ENCODE measurements at places on chromosomes 6 and 20. TPM values are rescaled to one million over a fixed set of nuclear protein-coding genes. Genes with fewer than 3 reads are reported as not detected.

- H3K27me3 ChIP-seq: peaks cover 6% of the 10 kb centered on the region
- H3K36me3 ChIP-seq: no peaks in the 10 kb centered on the region
- H3K4me3 ChIP-seq: no peak overlapping the region
- no peak overlapping the region for H3K27ac ChIP-seq
- no peaks in the 10 kb centered on the region for H3K4me1 ChIP-seq
These were observed 77.1 kb downstream of the GPR63 start for GRCh38 chr6:96760153-96760687.

The MBOAT1 gene
- 1.1 TPM for polyA plus RNA-seq

GRCh38 chr6:75532521-75532920 lies 38.9 kb upstream of the FILIP1 start:
- no peaks in the 10 kb centered on the region for H3K27me3 ChIP-seq
- DNase-seq: no peak
- H3K4me1 ChIP-seq: no peaks in the 10 kb centered on the region
- no peaks in the 10 kb centered on the region for H3K36me3 ChIP-seq

- no peak for DNase-seq
- H3K4me1 ChIP-seq: no peaks in the 10 kb centered on the region
- H3K4me3 ChIP-seq: no peak overlapping the region
- no peaks in the 10 kb centered on the region for H3K36me3 ChIP-seq
- H3K27me3 ChIP-seq: no peaks in the 10 kb centered on the region
These were observed 59.1 kb downstream of the FOXA2 start for GRCh38 chr20:22525069-22525820.

The CST5 gene
- polyA plus RNA-seq: not detected

DNA sequence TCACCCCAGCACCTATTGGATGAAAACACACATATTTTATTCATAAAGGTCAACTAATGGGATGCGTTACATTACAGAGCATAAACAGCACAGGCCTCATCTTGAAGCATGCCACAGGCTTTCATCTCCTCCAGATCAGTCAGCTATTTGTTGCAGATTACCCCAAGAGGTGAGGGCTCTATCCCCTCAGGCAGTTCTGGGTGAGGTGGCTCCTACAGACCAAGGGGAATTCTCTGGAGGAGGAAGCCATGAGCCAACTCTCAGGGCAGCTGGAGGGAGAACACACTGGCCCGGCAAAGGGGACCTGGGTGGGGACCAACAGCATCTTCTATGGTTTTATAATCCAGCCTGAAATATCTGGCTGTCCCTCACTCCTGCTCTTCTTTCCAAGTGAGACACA lies 126.4 kb upstream of the BTBD3 start:
- H3K4me3 ChIP-seq: no peak overlapping the region
- no peaks in the 10 kb centered on the region for H3K27me3 ChIP-seq
- no peak for DNase-seq
- no peak overlapping the region for H3K27ac ChIP-seq

- no peaks in the 10 kb centered on the region for H3K27me3 ChIP-seq
- no peak for DNase-seq
- no peaks in the 10 kb centered on the region for H3K4me1 ChIP-seq
- H3K27ac ChIP-seq: no peak overlapping the region
- no peak overlapping the region for H3K4me3 ChIP-seq
These were observed 239.0 kb upstream of the STXBP5 start for GRCh38 chr6:146965110-146965689.

DNA sequence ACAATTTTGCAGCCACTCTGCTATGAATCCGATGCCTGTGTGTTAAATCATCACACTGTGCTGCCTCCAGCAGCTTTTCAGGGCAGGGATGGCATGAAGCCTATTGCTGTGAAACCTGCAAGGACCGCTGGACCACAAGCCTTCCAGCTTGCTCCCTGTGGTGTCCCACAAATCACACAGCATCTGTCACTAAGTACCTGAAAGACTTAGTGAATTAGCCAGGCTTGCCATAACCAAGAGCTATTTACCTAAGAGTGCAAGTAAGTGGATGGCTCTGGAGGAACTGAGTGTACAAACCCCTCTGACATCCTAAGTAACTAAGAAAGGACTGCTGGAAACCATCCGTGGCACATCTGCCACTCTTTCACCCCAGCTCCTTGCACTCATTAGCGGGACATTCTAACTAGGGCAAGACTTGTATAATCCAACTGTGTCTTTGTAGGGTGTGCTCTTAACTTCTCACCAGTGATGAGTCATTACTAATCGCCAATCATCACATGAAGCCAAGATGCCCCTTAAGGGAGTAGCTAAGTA lies 34.7 kb downstream of the FOXQ1 start:
- no peak overlapping the region for H3K27ac ChIP-seq
- H3K27me3 ChIP-seq: peaks cover 33% of the 10 kb centered on the region
- no peak overlapping the region for H3K4me3 ChIP-seq

The FOXQ1 gene
- 0.33 TPM for polyA plus RNA-seq

The C6orf15 gene
- not detected for polyA plus RNA-seq

GRCh38 chr6:121437851-121438651 lies 2.6 kb downstream of the GJA1 start:
- no peaks in the 10 kb centered on the region for H3K36me3 ChIP-seq
- H3K4me3 ChIP-seq: peak overlapping the region; percentile 49
- no peaks in the 10 kb centered on the region for H3K27me3 ChIP-seq
- no peak overlapping the region for H3K27ac ChIP-seq
- DNase-seq: no peak
- peaks cover 27% of the 10 kb centered on the region for H3K4me1 ChIP-seq

The TBCC gene
- polyA plus RNA-seq: 63.2 TPM

DNA sequence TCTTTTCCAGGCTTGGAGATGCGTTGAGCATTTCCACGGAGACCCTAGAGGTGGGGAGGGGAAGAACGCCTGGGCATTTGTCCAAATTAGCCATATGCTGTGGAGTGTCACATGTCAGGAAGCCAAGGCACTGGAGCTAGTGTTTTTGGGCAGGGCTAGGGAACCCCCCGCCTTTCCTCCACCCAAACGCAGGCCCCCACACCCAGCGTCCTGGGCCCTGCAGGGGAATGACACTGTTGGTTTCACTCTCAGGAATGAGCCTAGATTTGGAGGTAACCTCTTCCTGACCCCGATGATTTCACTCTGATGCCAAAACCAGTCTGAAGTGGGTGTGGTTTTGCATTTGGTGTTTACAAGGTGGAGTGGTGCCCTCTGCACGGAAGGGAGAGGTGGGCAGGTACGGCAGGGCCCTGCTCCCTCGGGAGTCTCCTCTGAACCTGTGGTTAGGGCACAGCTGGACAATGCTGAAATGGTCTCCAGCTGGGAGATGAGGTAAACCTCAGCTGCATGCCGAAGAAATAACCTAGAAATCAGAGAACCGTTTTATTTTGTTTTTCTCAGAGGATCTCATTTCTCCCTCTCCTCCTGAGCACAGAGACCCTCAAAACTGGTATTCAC lies 29.5 kb downstream of the MTHFD1L start:
- no peak overlapping the region for H3K27ac ChIP-seq
- H3K4me3 ChIP-seq: no peak overlapping the region
- H3K4me1 ChIP-seq: peaks cover 24% of the 10 kb centered on the region
- no peaks in the 10 kb centered on the region for H3K36me3 ChIP-seq
- H3K27me3 ChIP-seq: no peaks in the 10 kb centered on the region
- DNase-seq: no peak

The EFCAB8 gene
- polyA plus RNA-seq: 0.12 TPM

GRCh38 chr6:53059648-53060589 lies 5.3 kb upstream of the FBXO9 start:
- no peak for DNase-seq
- no peaks in the 10 kb centered on the region for H3K27me3 ChIP-seq
- peak overlapping the region; percentile 87 for H3K4me3 ChIP-seq
- no peak overlapping the region for H3K27ac ChIP-seq

- H3K27ac ChIP-seq: no peak overlapping the region
- no peaks in the 10 kb centered on the region for H3K27me3 ChIP-seq
- DNase-seq: no peak
- no peak overlapping the region for H3K4me3 ChIP-seq
These were observed 69.9 kb downstream of the TOX2 start for GRCh38 chr20:43984587-43984986.

GRCh38 chr6:3292431-3293197 lies 33.9 kb downstream of the PSMG4 start:
- peaks cover 9% of the 10 kb centered on the region for H3K4me1 ChIP-seq
- peak overlapping the region; percentile 51 for H3K27ac ChIP-seq
- peak; percentile 59 for DNase-seq
- H3K36me3 ChIP-seq: no peaks in the 10 kb centered on the region
- H3K4me3 ChIP-seq: no peak overlapping the region

DNA sequence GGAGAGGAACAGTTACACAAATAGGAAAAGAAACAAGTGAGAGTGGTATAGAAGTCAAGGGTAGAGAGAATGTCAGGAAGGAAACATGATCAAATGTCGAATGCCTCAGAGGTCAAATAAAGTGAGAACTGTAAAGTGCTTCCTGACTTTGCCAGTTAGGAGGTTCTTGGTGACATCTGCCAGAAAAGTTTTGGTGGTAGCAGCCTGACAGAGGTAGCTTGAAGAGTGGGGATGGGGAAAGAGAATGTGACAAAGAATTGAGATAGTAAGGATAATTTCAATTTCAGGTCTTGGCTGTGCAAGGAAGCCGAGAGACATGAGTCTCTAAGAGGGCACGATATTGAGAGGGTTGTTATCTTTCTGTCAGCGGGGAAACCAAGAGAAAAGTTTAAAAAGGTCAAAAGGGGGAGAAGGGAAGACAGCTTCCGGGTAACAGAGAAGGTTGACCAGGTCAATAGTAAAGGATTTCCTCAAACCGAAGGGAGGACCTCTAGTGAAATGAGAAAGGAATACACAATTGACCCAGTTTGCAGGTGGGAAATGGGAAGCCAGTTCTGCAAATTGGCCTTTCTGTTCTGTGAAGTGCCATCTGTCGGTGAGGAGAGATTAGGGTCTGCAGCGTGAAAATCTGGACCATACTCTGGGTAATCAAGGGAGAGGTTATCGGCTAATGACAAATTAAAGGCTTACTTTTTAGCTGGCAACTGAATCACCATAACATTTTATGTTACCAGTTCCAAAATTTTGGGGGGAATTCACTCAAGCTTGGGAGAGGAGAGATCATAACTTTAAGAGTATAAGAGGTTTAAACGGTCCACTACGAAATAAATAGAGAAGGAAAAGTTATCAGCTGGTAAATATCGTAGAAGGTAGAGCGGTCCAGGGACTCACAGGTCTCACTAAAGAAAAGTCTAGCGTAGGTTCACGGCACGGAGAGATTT lies 973 bp upstream of the BRD2 start:
- peak overlapping the region; percentile 94 for H3K4me3 ChIP-seq
- DNase-seq: no peak
- H3K27me3 ChIP-seq: no peaks in the 10 kb centered on the region
- H3K4me1 ChIP-seq: peaks cover 53% of the 10 kb centered on the region
- H3K27ac ChIP-seq: peak overlapping the region; percentile 96
- peaks cover 4% of the 10 kb centered on the region for H3K36me3 ChIP-seq

DNA sequence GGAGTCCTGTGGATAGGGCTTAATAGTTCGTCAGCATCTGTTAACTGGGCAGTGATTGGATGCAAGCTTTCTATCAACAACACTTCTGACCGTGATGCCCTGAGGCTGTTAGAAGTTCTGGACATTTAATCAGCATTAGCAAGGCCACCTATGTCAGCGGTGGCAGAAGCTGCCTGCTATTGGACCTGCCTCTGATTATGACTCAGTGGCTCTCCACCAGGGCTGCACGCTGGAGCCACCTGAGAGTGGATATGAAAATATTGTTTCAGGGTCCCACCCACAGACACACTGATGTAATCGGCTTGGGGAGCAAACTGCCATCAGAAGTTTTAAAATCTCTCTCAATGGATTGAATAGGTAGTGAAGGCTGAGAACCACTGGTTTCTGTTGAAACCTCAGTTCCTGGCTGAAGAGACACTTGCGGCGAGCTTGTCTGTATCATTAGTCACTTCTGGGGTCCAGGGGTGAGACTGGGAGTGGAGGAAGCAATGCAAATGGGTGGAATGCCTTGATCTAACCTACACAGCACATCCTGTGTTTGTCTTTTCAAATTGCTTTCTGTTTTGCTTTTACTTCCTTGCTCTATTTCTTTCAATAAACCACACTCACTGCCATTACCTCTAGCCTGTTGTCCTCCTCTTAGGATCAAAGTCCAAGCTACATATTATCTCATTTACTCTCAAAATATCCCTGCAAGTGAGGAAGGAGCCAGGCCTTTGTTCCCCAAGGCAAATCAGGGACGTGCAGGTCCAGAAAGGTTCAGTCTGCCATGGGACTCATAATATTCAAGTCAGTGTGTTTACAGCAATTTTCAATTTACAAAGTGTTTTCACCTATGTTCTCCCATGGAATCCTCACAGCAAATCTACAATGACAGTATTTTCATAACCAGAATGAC lies 4.2 kb downstream of the CLIC5 start:
- H3K4me1 ChIP-seq: peaks cover 8% of the 10 kb centered on the region
- DNase-seq: no peak
- peaks cover 17% of the 10 kb centered on the region for H3K27me3 ChIP-seq
- H3K4me3 ChIP-seq: peak overlapping the region; percentile 4
- peak overlapping the region; percentile 85 for H3K27ac ChIP-seq
- no peaks in the 10 kb centered on the region for H3K36me3 ChIP-seq

- H3K4me1 ChIP-seq: peaks cover 11% of the 10 kb centered on the region
- DNase-seq: no peak
- H3K36me3 ChIP-seq: no peaks in the 10 kb centered on the region
- no peak overlapping the region for H3K27ac ChIP-seq
- H3K27me3 ChIP-seq: peaks cover 11% of the 10 kb centered on the region
These were observed 4.6 kb upstream of the ENPP1 start for GRCh38 chr6:131803007-131803769.

DNA sequence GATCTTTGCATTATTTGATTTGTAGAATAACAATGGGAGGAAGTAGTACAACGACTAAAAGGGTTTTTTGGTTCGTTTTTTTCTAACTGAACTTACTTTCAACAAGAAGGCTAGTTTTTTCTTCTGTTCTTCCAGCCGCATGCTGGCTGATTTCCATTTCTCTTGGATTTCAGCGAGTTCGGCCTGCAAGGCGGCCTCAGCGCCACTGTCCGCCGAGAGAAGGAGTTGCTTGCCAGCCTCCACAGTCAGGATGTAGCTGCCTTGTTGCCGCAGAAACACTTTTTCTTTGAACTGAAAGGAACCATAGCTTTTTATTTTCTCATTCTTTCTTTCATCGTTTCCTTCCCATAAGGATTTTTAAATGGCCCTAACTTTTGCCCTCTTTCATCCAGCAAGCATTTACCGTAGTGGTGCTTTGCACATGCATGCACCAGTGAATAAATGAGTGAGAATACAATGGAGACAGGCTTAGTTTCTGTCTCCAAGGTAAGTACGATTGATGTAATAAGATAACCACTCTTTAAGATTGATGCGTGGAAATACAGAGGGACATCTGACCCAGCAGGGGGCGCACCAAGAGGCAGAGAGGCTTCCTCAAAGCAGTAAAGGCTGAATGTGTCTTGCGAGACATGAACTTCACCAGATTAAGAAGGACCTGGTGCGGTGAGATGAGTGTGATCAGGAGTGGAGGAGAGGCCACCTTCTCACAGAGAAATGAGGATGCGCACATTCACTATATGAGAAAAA lies 398.8 kb downstream of the ESR1 start:
- no peaks in the 10 kb centered on the region for H3K27me3 ChIP-seq
- no peak overlapping the region for H3K27ac ChIP-seq
- DNase-seq: no peak
- H3K4me1 ChIP-seq: no peaks in the 10 kb centered on the region

Measured in spleen (tissue), 13 donors.